ENCODE measurements at places on chromosomes 7 and 10.

DNA sequence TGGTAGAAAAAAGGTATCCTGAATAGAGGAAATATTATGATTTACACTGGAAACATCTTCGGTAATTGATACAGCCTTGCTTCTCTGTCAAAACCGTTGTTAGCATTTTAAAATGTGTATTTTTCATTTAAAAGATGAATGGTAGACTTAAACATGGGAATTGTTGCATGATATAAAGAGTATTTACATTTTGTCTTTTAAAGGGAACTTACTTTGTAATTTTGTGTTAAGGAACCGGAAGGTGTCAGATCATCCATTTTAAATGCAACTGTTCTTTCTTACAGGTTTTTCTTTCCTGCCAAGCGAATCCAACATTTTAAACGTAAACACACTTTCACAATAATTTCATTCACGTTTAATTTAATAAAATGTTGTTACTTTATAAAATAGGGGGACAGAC lies 1.8 kb upstream of the IGF2BP3 start:
- DNase-seq = no peak

DNA sequence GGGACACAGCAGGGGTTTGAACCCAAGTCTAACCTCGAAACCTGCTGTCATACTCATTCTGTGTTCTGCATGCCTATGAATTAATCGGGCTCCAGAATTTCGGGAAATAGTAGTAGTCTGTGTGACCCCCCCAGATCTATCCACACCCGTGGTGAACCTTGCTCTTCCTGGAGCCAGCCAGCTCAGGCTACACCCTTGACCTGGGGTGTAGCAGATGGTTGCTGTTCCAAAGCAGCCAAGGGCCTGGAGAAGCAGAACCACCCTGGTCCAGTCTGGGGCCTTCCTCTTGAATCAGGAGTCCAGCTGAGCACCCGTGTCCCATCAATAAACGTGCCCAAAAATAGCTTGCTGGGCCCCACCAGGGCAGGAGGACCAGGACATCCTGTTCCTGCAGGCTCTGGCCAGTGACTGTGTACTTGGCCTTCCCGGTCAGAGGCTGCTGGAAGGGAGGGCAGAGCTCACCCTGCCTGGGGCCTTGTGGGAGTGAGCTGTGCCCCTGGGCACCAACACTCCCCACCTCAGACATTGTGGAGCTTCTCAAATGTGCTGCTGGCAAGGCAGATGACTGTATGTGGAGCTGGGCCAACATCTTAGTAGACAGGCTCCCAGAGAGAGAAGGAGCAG lies 101.2 kb upstream of the ZNF716 start:
- DNase-seq = no peak

- no peak for DNase-seq
These were observed 10.0 kb upstream of the CHN2 start for GRCh38 chr7:29184599-29184998.

GRCh38 chr10:33353853-33354252 lies 19.4 kb upstream of the NRP1 start:
- no peak for DNase-seq

- no peak for DNase-seq
These were observed 195.7 kb downstream of the CACNA2D1 start for GRCh38 chr7:82247814-82248433.

- DNase-seq = no peak
These were observed 457.1 kb downstream of the TYW1 start for GRCh38 chr7:67453580-67454380.

GRCh38 chr10:132817701-132818211 lies 31.8 kb upstream of the NKX6-2 start:
- DNase-seq = no peak

DNA sequence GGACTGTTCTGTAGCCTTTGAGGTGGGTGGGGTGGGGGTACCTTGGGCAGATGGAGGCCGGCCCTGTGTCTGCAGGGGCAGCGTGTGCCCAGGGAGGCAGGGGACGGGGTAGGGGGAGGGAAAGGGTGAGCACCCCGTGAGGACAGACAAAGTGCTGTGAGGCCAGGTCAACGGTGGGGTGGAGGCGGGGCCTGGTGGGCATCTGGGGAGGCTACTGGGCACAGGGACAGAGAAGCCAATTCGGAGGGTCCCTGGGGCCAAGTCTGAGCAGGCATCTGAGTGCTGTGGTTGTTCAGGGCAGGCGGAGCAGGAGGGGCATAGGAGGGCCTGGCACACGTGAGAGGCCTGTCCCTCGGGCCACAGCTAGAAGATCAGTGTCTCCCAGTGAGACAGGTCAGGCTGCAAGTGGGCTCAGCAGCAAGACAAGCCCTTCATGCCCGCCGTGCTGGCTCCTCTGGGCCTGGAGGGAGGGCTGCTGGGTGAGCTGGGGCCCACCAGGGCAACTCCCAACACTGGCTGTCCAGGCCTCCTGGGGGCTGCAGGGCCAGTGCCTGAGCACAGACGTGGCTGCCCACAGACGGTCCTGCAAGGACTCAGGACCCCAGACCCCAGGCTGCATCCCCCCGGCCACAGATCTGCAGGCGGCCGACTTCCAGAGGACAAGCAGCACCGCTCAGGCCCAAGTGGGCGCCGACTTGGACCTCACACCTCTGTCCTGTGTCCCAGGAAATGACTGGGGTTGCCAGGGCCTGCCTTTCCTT lies 26.4 kb upstream of the KNDC1 start:
- DNase-seq = no peak

DNA sequence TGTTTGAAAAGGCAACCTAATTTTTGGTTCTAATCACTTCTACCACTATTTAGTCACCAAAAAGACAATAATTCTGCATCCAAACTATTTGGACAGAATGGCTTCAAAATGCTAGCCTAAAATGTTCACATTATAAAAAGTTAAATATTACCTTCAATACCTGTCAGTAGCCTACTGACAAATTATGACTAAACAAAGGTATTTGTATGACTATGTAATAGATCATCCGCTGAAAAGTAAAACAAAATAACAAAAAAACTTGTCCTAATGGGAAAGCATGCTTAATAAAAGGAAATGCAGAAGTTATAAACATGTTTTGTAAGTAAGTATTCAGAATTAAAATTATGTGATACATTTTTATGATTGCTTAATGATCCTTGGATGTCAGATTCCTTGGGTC lies 36.6 kb downstream of the CD36 start:
- no peak for DNase-seq

DNA sequence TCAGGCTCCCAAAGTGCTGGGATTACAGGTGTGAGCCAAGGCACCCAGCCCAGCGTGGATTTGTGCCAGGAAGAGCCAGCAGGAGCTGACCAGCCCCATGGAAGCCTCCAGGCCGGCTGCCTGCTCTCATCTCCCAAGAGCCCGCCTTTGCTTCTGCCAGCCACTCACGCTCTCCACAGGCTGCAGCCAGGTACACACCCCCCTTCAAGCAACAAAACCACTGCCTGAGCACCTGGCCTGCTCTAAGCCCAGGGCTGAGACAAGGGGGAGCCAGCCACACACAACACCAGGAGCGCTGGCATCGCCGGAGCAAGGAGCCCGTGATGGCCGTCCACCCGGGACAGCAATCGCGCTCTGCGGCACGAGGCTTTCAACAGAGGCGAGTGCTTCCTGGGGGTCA lies 34.5 kb downstream of the MAD1L1 start:
- no peak for DNase-seq

DNA sequence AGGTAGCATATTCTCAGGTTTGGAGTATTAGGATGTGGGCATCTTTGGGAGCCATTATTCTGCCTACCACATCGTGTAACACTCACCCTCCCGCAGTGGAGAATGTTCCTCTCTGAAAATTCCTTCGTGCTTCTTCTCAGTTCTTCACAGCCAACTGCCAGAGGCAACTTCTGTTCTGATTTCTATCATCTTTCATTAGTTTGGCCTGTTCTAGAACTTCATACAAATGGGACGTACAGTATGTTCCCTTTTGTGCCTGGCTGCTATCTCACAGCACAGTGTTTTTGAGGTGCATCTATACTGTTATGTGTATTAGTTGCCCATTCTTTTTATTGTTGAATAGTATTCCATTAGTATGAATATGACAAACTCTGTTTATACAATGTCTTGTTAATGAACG lies 8.9 kb upstream of the SLC26A3 start:
- no peak for DNase-seq

DNA sequence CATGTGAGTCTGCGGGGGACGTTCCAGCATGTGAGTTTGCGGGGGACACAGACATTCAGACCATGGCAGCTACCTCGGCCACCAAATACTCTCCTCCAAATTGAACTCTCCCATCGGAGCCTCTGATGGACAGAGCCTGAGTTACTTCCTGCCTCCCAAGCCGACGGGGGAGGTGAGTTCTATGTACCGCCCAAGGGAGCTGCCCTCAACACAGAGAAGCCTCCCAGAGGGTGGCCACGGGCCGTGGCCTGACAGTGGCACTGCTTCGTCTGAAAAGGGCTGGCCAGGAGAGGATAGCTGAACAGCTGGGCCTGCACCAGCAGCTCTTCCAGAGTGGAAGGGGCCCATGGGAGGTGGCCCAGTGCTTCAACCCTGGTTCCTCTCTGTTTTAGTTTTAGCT lies 274.5 kb upstream of the PPP2R2D start:
- no peak for DNase-seq

GRCh38 chr7:1209097-1209496 lies 23.6 kb upstream of the UNCX start:
- DNase-seq = no peak

GRCh38 chr10:43032613-43033012 lies 44.3 kb upstream of the RET start:
- DNase-seq = no peak

- no peak for DNase-seq
These were observed 894.9 kb downstream of the NXPH1 start for GRCh38 chr7:9328296-9328695.

- DNase-seq = no peak
These were observed 2.1 kb upstream of the MSMB start for GRCh38 chr10:46048152-46048551.

DNA sequence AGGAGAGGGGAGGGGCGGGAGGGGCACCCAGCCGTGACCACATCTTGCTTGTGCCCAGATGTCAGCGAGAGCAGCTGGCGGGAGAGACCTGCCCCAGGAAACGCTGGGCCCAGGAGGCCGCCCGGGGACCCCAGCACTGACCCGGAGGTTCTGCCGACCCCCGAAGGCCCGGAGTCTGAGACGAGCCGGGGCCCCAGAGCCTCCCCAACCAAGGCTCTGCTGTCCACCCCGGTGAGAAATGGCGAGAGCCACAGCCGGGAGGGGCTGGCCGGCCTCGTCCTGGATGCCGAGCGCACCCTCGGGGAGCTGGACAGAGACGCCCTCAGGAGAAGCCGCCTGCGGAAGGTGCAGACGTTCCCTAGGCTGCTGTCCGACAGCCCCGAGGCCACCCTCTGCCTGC lies 25.9 kb downstream of the KNDC1 start:
- DNase-seq = no peak

- DNase-seq = no peak
These were observed 1.5 kb upstream of the TRDMT1 start for GRCh38 chr10:17202999-17203398.

DNA sequence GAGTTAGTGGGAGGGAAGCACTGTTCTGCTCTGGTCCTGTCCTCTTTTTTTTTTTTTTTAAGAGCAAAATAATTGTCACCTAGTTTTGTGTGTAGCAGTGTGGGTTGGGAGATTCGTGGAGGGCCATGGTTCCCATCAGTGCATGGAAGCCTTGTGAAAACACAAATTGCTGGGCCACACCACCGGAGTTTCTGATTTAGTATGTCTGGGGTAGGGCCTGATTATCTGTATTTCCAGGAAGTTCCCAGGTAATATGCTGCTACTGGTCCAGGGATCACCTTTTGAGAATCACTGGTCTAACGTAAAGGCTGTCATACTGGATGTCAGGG lies 191.3 kb downstream of the GATA3 start:
- DNase-seq = no peak

Measured in CD4-positive, alpha-beta T cell treated with Interleukin-17A for 1 hour (primary cell).